Fibroblast of villous mesenchyme (primary cell): ENCODE measurements at places on chromosomes 4 and X. TPM values are rescaled to one million over a fixed set of nuclear protein-coding genes. Genes with fewer than 3 reads are reported as not detected.
A peak's percentile ranks its signal among the peaks of the same experiment; 100 is the strongest.

DNA sequence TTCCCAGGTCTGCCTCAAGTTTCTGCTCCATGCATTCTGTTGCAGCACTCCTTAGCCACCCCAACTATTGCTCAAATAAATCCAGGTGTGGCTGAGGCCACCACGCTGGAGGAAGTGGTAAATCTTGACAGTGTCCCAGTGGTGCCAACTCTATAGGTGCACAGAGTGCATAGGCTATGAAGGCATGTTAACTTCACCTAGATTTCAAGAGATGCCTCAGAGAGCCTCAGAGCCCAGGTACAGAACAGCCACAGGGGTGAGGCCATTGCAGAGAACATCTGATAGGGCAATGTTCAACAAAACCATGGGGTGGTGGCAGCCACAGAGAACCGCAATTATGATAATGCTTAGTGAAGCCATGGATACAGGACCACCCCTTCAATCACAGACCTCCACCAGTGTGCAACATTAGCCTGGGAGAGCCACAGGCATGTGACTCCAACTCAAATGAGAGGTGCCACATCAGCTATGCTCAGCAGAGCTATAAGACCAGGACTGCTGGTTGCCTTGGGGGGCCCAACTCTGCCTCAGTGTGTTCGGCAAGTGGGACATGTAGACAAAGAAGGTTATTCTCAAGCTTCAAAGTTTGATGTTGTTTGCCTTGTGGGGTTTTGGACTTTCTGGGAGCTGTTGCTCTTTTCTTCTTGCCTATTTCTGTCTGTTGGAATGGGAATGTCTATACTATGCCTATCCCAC lies 468.7 kb downstream of the ANKRD50 start:
- no peak for DNase-seq

GRCh38 chr4:124686279-124686678 lies 26.3 kb downstream of the ANKRD50 start:
- no peak for DNase-seq

DNA sequence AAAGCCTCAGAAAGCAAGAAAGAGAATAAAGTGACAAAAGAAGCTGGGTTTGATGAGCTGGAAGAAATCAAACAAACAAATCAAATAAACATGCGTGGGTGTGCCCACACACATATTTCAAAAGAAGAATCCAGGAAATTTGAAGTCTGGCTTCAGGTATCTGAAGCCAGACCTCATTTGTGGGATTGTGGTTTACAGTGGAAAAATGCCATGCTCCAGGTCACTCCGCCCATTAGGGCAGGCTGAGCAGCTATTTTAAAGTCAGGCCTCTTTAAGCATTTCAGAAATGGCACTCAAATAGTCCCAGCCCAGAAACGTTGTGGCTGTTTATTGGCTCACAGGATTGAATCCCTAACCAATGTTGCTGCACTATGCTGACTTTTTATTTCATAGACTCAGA lies 226.1 kb upstream of the F9 start:
- DNase-seq: no peak

DNA sequence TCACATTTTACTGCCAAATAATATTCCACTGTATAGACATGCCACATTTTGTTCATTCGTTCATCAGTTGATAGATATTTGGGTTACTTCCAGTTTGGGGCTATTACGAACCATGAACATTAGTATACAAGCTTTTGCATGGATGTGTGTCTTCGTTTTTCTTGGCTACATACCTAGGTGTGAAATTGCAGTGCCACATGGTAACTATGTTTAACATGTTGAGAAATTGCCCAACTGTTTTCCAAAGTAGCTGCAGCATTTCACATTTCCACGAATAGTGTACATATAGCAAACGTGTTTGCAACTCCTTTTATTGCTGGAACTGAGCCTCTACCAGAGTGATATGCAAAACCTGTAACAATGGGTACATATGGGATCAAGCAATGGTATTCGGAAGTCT lies 221.5 kb downstream of the VEGFC start:
- DNase-seq: no peak

KDM6A gene
- total RNA-seq: 24.2 and 27.6 TPM in 2 replicates

GCNA gene
- 1.6 and 2.6 TPM in 2 replicates for total RNA-seq

GRCh38 chrX:42054256-42054655 lies 130.9 kb upstream of the CASK start:
- no peak for DNase-seq

DNA sequence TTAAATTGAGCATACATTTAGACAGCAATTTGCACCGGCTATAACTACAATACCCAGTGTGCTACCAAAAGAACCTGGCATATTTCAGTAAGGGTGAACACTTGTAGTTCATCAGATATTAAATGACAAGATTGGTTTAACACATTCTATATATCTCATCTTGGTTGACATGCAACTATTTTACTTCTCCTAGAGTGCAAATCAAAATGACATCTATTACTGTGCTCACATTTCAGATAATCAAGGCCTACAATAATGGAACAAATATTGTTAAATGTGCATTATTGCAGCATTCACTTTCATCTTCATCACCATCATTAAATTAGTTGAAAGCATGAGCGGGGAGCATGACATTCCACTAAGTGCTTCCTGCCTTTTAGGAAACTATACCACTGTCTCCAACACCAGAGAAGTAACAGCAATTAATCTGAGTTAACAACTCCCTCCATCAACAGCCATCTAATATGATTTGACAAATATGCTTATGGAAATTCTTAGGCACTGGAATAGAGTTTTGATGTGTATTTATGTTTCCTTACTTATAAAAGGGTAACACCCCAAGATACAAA lies 209.8 kb upstream of the SLIT2 start:
- no peak for DNase-seq

MCUB gene
- total RNA-seq: 8.2 and 10.0 TPM in 2 replicates

DNA sequence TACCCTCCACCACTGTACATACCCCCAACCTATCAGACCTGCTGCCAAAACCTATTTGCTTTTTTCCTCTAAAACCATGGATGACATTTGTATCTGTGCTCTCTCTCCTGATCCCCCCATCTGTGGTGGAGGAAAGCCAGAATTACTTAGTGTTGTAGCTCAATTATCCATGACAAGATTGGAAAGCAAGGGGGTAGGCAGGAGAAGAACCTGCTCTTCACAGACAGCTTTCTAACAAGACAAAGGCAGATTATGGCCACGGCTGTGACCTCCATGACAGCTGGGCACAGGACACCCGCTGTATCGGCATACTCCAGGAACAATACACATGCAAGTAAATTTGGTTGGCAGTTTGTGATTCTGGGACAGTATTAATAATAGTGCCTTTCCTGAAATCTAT lies 186.7 kb downstream of the ENOX2 start:
- no peak for DNase-seq

MSX1 gene
- 3.2 and 4.3 TPM in 2 replicates for total RNA-seq

GRCh38 chr4:112604589-112604988 lies 32.1 kb downstream of the ZGRF1 start:
- DNase-seq: peak; percentile 67

DNA sequence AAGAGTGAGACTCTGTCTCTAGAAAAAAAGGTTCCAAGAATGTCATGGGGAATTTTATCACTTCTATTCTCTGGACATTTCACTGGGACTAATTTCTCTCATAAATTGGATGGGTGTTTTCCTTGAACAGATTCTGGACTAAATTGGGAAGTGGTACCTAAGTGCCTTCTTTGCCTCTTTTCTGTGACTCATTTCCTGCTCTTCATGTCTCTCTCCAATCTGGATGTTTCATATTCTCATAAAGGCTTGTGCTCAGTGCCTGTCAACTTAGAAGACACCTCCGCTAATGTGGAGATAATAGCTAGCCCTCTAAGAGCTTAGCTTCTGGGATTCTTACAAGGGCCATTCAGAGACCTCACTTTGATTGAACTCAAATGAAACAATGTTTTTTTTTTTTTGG lies 38.0 kb upstream of the IGFBP7 start:
- no peak for DNase-seq

VSIG4 gene
- total RNA-seq: not detected in 2 replicates

PSAPL1 gene
- not detected in 2 replicates for total RNA-seq

DNA sequence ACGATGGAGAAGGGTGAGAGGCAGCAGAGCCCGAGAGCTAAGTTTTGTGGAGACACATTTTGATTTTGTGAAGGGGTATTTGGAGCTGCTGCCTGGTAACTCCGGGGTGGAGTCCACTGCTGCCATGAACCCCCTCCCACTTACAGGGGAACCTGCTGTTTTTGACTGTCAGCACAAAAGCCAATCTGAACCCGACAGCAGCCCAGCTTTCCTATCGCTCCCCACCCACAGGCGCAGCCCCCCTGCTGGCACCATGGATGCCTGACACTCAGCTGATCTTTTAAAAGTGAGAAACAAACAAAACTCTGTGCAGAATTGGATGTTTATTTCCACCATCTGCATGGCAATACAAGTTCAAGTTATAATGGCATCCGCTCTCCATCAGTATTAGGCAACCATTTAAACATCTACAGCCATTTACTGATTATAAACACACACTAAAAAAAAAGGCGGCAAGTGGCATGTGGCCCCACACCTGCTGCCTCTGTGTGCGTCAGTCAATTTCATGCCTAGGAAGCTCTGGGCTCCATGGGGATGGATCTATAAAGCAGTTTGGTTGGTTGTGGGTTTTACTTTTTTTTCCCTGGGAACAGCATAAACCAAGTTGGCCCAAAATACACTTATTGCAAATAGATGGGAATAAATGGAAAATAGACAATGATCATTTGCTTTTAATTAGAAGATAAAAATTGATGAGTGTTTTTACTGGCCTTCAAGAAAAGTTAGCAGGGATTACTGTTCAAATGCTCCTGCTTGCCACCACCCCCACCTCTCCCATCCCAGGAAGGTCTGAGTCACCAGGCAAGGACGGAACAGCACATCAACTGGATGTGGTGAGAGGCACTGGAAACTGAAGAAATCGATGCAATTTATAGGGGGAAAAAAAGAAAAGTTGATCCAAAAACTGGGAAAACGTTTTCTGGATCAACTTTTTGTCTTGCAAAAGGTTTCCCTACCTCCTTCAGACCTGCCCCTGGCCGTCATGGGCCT lies 46.0 kb downstream of the SEPSECS start:
- DNase-seq: peak; percentile 25

SNCA gene
- total RNA-seq: 0.97 and 3.5 TPM in 2 replicates

- DNase-seq: no peak
Measured at GRCh38 chr4:40453912-40454311, 118.8 kb downstream of the CHRNA9 start.

DNA sequence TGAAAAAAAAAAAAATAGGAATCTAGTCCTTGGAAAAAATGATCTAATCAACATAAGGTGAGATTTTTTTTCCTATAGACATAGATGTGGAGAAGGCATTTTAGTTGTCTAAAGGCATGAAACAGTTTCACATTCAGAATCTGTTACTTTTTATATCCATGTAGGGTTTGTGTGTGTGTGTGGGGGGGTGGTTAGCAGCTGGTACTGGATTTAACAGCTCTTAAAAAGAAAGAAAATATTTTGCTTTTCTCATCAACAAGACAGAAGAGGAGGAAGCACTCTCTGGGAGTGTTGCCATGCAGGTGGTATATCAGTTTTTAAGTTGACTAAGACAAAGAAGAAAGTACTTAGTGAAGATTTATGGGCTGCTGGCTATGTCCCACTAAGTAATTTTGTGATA lies 122.3 kb downstream of the VCX3B start:
- DNase-seq: no peak

TBC1D8B gene
- 9.0 and 13.8 TPM in 2 replicates for total RNA-seq

GRCh38 chr4:3352505-3352904 lies 59.7 kb downstream of the RGS12 start:
- no peak for DNase-seq

GRCh38 chr4:151951671-151952050 lies 190.9 kb upstream of the GATB start:
- DNase-seq: no peak

MAMLD1 gene
- total RNA-seq: 0.86 and 1.3 TPM in 2 replicates

PPAT gene
- 11.0 and 25.5 TPM in 2 replicates for total RNA-seq

GRCh38 chrX:21354725-21355124 lies 19.5 kb upstream of the CNKSR2 start:
- DNase-seq: no peak

DNA sequence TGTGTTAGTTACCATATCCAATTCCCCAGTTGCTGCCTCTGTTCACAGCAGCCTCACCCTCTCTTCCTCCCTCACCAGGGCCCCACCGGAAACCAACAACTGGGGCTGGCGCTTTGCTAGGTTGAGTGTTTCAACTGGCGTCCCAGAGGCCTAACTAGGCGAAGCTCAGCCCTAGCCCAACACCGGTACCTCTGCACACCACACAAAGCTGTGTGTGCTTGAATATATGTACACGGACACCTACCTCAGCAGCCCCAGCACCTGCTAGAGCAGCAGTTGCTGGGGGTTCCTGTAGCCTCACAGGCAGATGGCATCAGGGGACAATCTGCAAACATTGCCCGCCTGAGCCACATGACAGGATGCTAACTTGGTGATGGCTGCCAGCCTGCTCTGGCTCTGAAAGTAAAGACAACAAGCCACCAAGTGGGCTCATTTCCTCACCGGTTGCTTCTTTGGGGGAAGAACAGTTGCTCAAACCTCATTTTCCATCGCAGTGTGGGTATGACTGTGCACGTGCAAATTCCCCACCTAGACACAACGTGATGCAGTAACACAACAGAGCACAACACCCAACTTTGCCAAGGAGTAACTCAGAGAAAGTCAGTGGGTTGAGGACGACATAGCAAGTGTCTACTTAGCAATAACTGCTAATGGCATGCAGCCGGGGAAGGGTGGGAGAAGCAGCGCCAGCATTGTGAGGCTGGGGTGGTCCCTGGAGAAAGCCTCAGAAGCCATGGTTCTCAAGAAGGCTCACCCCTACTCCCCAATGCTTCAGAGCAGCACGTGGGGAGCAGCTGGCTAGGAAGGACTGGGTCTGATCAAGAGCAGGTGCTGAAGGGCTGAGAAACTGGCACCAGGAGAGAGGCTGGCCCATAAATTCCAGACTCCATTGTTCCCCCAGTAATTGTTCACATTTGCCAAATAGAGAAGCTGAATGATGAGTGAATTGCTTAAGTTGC lies 139.5 kb downstream of the SH3KBP1 start:
- DNase-seq: no peak

KDR gene
- total RNA-seq: 0.86 and 1.9 TPM in 2 replicates

DNA sequence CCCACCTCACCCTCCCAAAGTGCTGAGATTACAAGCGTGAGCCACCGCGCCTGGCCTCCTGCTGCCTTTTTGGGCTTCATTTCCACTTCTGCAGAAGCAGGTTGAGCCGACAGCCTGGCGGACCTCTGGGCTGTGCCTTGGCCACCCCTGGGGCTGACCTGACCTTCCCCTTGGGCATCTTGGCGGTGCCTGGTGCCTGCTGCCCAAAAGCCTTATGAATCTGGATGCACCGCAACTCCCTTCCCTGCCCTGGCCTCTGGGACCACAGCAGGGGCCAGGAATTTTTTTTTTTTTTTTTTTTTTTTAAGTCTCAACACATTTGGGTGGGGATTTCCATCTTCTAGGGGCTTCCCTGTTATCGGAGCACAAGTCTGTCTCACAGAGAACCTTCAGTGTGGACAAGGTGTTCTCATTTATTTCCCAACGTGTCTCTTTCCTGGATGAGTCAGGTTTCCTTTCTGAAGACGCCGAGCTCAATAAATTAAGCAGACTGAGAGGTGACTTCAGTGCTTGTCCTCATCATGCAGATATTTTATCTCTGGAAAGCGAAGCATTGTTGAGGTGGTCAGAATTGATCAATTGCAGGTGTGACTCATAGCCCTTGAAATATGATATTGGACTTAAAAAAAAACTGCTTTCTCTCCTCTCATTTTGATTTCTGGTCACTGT lies 79.7 kb downstream of the SHROOM2 start:
- no peak for DNase-seq
